Erythroblast (primary cell): ENCODE measurements at places on chromosomes 3 and 15.

- DNase-seq: no peak
These were observed 83.4 kb downstream of the ATP2B2 start for GRCh38 chr3:10421996-10422395.

DNA sequence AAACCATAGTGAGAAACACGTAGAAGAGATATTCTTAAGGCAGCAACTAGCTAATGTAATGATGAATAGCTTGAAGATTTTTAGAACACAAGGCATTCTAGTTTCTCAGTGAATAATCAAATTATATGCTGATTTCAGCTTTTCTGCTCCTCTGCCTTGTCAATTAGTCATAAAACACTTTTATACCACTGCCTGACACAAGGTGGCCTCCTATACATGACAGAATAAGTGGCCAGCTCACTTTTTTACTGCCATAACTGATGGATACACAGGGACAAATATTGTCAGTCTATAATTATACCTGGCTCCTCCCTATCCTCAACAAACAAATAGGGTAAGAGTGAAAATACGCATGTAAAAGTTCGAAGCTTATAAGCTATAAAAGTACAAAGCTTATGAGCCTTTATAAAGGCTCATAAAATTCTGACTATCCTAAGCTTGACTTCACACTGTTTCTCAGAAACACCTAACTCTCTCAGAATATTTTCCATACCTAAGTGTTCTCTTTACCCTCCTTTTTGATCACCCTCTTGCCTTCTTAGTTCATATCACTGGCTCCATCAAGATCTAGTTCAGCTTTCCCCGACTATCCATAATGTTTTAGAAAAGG, 81.6 kb downstream of the HERC1 start:
- peak; percentile 66 for DNase-seq

DNA sequence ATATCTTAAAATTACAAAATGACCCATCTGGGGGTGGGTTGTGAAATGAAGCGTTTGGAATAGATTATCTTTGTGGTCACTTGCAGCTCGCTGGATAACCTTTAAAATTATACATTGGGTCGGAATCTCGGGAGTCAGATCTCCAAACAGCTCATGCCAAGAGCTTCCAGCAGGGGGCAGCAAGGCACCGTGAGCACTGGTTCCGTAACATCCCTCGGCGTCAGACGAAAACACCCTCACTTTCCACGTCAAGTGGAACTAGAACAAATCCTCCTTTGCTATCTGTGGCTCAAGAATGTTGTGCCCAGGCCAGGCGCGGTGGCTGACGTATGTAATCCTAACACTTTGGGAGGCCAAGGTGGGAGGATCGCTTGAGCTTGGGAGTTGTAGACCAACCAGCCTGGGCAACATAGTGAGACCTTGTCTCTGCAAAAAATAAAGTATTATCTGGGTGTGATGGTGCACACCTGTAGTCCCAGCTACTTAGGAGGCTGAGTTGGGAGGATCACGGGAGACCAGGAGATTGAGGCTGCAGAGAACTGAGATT, 31.1 kb downstream of the UMPS start:
- peak; percentile 70 for DNase-seq

DNA sequence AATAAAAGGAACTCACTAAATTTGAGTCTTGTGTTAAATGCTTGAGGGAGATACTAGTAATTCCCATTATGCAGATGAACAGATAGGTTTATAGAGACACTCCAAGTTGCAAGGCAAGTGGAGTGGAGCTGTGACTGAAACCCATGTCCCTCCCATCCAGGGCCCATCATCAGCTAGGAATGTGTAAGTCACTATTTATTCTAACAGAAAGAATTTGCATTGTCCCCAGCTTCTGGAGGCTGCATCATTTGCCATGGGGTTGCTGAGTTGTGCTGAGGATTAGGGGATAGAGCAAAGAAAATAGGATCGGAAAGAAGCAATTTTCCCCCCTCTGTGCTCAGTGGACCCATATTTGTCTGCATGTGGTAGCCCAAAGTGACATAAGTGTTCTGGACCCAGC, 197.4 kb upstream of the RGMA start:
- DNase-seq: no peak
